ENCODE measurements at places on chromosomes 3 and 15. TPM values are rescaled to one million over a fixed set of nuclear protein-coding genes. Genes with fewer than 3 reads are reported as not detected.
A peak's percentile ranks its signal among the peaks of the same experiment; 100 is the strongest.

- no peak for DNase-seq
These were observed 12.3 kb upstream of the CDAN1 start for GRCh38 chr15:42749266-42749665.

SETD2 gene
- 37.1 TPM for polyA plus RNA-seq

C3orf85 gene
- 2.2 TPM for polyA plus RNA-seq

- peak; percentile 43 for DNase-seq
These were observed 20.3 kb downstream of the FAM98B start for GRCh38 chr15:38474155-38474757.

GRCh38 chr3:61808526-61808925 lies 247.2 kb downstream of the PTPRG start:
- DNase-seq = peak; percentile 84

TRPM1 gene
- 4.4 TPM for polyA plus RNA-seq

GRCh38 chr15:68313501-68314410 lies 36.2 kb downstream of the FEM1B start:
- DNase-seq = no peak

Measured in testis (tissue), 5 donors.